Hippocampal formation (tissue), 2 donors: ENCODE measurements at places on chromosomes 2 and 18.

GRCh38 chr2:107364361-107364950, 462.2 kb upstream of the RGPD4 start:
- DNase-seq: no peak

DNA sequence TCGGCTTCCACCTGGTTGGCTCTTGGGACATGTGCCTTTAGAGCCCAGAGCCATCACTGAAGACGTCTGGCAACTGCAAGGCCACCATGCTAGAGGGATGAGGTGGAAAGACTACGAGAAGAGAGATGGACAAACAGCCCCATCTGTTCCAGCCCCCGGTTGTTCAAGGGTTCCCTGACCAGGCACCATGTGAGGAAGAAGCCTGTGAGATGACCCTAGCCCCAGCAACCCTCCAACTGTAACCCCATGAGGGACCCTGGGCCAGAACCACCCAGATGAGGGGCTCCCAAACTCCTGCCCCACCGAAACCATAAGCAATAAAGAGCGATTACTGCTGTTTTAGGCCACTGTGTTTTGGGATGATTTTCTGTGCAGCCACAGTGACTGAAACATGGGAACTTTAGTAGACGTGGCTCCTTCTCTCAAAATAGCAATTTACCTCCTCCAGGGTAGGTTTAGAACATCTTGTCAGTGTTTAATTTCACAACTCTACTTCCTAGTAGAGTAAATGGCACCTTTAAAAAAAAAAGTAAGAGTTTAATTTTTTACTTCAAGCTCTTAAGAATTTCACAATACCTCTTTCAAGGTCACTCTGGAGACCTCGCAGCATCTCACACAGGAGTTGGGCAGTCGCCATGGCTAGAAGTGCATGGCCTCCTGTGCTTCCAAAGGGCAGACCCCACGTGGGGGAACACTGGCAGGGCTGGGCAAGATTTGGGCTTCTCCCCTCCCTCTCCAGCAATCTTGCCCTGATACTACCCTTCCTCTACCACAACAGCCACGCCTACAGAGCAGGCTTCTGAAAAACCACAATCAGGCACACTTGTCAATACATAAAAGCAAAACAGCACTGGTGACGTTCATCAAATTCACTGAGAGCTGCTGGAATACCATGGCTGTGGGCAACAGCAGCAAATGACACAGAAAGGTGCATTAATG, 48.8 kb downstream of the TMEM163 start:
- no peak for DNase-seq

GRCh38 chr2:10047616-10048500, 4.5 kb downstream of the KLF11 start:
- DNase-seq: no peak

DNA sequence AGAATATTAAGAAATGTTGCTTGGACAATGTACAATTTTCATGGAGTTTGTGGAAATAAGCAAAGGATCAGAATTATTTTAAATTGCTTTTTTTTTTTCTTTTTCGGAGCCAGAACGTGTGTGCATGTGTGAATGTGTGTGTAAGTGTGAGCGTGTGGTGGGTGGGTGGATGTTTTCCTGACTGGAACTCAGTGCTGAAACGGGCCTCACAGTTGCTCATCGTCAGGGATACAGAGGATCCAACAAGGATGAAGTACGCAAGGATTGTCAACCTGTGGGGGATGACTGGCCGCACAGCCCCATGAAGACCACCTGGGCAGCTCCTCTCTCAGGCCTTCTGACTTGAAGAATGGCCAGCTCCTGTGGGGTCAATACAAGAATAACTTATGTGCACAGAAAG, 17.5 kb downstream of the IL1B start:
- no peak for DNase-seq

DNA sequence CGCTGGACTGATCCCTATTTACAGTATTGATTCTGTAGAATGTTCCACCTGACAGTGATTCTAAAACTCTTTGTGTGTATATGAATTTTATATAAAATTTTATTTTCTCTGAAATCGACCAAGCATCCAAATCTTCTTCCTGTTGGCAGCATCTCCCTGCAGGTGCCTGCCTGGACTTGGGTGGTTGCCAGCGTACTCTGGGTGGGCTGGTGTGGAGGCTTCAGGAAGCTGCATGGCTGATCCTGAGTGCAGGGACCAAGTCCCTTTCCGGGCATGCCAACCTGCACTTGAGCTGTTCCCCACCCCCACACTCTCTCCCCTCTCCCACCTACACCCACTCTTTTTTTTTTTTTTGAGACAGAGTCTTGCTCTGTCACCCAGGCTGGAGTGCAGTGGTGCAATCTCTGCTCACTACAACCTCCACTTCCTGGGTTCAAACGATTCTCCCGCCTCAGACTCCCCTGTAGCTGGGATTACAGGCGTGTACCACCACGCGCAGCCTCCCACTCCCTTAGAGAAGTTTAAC, 53.2 kb upstream of the ALKAL2 start:
- DNase-seq: no peak

- no peak for DNase-seq
Measured at GRCh38 chr2:138752197-138752956, 27.8 kb downstream of the NXPH2 start.

DNA sequence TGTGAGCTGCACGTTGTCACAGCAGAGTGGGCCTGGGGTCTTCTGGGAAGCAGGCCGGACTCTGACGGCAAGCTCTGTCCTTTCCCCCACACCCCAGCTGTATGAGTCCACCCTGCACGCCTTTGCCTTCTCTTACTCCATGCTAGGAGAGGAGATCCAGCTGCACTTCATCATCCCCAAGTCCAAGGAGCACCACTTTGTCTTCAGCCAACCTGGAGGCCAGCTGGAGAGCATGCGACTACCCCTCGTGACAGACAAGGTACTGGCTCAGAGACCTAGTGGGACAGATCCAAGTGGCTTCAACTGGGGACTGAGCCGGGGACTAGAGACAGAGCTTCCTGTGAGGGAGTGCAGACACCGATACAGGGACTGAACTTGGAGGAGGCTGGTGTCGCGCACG, 40.1 kb downstream of the NTSR2 start:
- DNase-seq: no peak

- DNase-seq: no peak
Measured at GRCh38 chr2:237264480-237265219, 149.3 kb downstream of the COL6A3 start.

- DNase-seq: no peak
Measured at GRCh38 chr2:10471955-10472354, 23.8 kb upstream of the ODC1 start.

GRCh38 chr2:132256251-132256902, 94.6 kb upstream of the ANKRD30BL start:
- no peak for DNase-seq
